ENCODE measurements at places on chromosomes 5 and 9.

GRCh38 chr9:87445646-87446045 is 52.0 kb upstream of the DAPK1 start:
- DNase-seq = no peak

DNA sequence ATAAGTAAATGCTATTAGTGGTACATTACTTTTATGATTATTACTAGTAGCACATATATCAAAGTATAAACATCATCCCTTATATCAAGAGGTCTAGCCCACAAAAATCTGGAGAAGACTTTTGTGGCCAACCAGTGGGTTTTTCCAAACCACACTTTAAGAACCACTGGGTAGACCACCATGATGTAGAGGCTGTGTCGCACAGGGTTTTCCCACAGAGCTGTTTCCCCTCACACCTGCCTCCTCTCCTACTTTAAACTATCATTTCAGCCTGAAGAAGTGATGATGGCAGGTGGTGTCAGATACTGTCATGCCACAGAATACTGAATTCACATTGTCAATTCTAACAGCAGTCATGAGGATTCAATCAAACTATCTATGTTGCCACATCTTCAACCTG is 109.2 kb downstream of the FBXW11 start:
- DNase-seq = no peak

- peak; percentile 45 for DNase-seq
Measured at GRCh38 chr9:77751341-77752091, 103.4 kb upstream of the GNA14 start.

GRCh38 chr9:108245331-108245730 is 610.5 kb downstream of the ACTL7B start:
- DNase-seq = no peak

DNA sequence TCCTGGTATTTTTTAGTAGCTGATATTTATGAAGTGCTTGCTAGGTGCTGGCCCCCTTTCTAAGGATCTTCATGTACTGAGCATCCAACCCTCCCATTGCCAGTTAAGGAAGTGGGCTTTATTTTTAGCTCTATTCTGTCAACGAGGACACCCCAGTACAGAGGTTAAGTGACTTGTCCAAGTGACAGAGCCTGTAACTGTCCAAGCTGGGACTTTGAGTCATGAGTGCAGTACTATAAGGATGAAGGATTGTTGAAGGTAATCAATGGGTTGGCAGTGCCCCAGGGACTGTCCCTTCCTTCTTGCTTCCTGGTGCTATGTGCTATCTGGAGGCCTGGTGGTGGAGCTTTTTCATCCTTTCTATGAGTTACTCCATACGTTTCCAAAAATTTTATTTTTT is 18.0 kb upstream of the FABP6 start:
- no peak for DNase-seq

DNA sequence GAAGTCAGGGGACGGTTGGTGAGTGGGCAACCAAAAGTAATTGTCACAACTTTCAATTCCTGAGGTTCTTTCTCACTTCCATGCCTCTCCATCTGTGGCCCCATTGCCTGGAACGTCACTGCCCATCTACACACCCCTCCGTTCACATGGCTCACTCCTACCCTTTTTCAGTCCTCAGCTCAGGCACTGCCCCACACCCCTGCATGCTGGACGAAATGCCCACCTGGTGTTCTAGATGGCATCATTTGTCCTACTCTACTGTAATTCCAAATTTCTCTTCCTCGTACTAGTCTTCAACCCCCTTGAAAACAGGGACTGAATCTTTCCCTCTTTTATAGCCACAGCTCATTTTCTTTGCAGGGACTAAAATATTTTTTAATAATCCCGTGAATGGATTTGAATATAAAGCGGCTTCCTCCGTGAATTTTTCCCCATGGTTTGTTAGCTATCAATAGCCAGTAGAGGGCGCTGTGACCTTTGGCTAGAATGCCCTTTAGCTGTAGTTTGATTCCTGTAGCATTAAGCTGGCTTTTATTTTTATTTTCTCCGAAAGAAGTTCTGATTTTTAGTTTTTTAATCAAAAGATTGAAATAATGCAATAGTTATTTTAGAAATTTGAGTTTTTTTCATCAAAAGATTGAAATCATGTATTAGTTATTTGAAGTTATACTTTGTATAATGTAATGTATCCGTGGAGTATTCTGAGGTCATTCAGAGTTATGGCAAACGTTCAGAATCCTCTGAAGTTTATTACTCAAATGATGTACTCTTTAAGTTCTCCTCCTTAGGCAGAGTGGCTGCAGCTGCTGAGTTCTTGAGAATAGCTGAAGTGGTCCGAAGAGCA is 232.1 kb downstream of the SH3GL2 start:
- DNase-seq = peak; percentile 52

DNA sequence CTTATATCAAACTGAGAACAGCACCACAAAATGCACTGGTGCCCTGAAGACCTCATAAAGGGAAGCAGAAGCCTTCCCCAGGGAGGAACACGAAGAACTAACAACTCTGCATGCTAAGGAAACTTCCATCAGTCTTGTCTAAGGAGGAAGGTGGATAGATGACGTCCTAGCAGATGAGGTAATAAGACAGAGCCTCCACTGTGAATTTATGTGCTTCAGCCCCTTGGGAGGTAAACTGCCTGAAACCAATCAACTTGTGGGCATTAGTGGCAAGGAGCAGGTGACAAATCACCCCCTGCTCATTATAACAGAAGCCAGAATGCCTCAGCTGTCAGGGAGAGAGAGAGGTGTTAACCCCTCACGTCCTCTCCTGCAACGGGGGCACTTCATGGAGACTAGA is 48.9 kb upstream of the SPIN1 start:
- no peak for DNase-seq

- no peak for DNase-seq
Measured at GRCh38 chr5:141431286-141431685, 979 bp downstream of the PCDHGA12 start.

GRCh38 chr5:132661231-132662003 is 3.4 kb downstream of the IL13 start:
- DNase-seq = no peak

GRCh38 chr5:140674629-140675028 is 1.3 kb upstream of the DND1 start:
- no peak for DNase-seq

GRCh38 chr5:138364576-138364975 is 12.1 kb downstream of the KDM3B start:
- no peak for DNase-seq

- peak; percentile 45 for DNase-seq
Measured at GRCh38 chr9:107933097-107933496, 443.5 kb upstream of the KLF4 start.

DNA sequence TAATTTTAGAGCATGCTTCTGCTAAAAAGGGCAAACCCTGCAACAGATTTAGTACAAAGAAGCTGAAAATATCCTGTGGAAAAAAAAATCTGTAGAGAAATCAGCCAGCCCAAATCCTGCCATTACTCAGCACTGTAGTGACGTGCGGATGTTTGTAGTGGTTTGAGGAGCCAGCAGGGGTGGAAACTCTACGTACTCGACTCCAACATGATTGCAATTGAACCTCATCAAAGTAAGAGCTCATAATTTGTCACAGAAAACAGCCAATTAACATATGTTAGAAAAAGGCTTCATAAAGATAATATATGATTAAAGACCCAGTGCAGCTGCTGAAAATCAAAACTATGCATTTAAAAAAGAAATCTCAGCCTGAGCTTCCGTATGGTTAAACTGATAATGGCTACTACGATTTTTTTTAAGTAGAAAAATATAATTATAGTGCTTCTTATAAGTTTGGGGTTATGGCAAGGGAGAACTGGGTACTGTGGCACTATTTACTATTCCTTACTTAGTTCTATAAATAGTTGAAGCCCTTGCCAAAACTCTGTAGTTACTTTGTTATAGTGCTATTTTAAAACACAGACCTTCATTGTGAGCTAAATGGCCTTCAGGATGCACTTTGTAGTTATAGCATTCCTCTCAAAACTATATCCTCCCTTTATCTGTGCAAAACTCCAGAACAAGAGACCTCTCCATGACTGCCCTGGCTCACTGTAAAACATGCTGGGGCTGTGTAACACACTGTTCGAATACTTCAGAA is 49.4 kb downstream of the MEF2C start:
- peak; percentile 64 for DNase-seq

- no peak for DNase-seq
Measured at GRCh38 chr9:18739641-18740318, 265.8 kb downstream of the ADAMTSL1 start.

DNA sequence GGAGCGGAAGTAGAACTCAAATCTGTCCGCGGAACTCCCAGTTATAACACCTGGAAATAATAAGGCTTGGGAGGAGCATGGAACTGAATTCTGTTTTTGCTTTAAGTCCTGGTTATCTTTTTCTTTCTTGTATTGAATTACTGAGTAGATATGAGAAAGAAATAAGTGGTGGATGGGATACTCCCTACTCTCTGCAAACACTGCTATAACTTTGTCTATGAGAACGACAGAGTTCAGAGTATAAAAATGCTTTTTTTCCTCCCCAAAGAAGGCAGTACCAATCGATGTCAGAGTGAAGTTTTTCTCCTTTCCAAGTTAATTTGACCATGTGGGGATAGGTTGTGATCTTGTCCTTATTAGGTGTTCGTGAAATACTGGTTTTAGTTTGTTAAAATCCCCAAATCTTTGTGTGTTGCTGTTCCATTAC is 1.2 kb downstream of the RIC1 start:
- no peak for DNase-seq
